Melanocyte of skin (primary cell): ENCODE measurements at places on chromosomes 2 and 18. TPM values are rescaled to one million over a fixed set of nuclear protein-coding genes. Genes with fewer than 3 reads are reported as not detected.

The HAAO gene
- total RNA-seq, result 0.69 and 0.73 TPM in 2 replicates

The IL1F10 gene
- total RNA-seq, result not detected in 2 replicates

The SP100 gene
- total RNA-seq, result 251 and 269 TPM in 2 replicates

The GREB1 gene
- 78.1 and 97.0 TPM in 2 replicates for total RNA-seq

The POTEJ gene
- not detected in 2 replicates for total RNA-seq

The SLC4A1AP gene
- total RNA-seq, result 33.0 and 34.2 TPM in 2 replicates

The UPP2 gene
- total RNA-seq, result not detected in 2 replicates

The MAP2 gene
- total RNA-seq, result 2.1 and 12.0 TPM in 2 replicates

The PLGLB2 gene
- total RNA-seq, result 0.67 and 1.9 TPM in 2 replicates

The GRHL1 gene
- total RNA-seq, result 1.00 and 1.2 TPM in 2 replicates

The KCNG2 gene
- total RNA-seq, result not detected in 2 replicates

The PRADC1 gene
- 13.1 and 16.4 TPM in 2 replicates for total RNA-seq

The DOCK10 gene
- total RNA-seq, result 38.3 and 57.5 TPM in 2 replicates

The MC4R gene
- total RNA-seq, result 0.36 and 0.69 TPM in 2 replicates

The CYTIP gene
- not detected in 2 replicates for total RNA-seq

The SDC1 gene
- 5.8 and 6.5 TPM in 2 replicates for total RNA-seq

The SULT6B1 gene
- not detected in 2 replicates for total RNA-seq

The ACTG2 gene
- 1.2 and 4.7 TPM in 2 replicates for total RNA-seq

The MAPK4 gene
- 9.5 and 16.5 TPM in 2 replicates for total RNA-seq

The SFXN5 gene
- total RNA-seq, result 10.0 and 16.7 TPM in 2 replicates

The EVX2 gene
- total RNA-seq, result not detected in 2 replicates

The DHRS9 gene
- not detected in 2 replicates for total RNA-seq

The PCARE gene
- under 0.01 TPM in 1 of 2 replicates, not detected in the other for total RNA-seq

The NYAP2 gene
- not detected in 2 replicates for total RNA-seq

The KDSR gene
- 40.3 and 41.8 TPM in 2 replicates for total RNA-seq

The ANKRD30B gene
- 3.1 and 8.0 TPM in 2 replicates for total RNA-seq

The ATP6V1C2 gene
- under 0.01 and 0.46 TPM in 2 replicates for total RNA-seq

The STRN gene
- total RNA-seq, result 15.0 and 20.7 TPM in 2 replicates

The ST6GAL2 gene
- total RNA-seq, result not detected in 2 replicates

The SLC23A3 gene
- 1.1 and 1.4 TPM in 2 replicates for total RNA-seq

The PMS1 gene
- total RNA-seq, result 17.0 and 33.6 TPM in 2 replicates

The CYP27C1 gene
- total RNA-seq, result under 0.01 and 0.33 TPM in 2 replicates

The UGT1A10 gene
- total RNA-seq, result not detected in 2 replicates

The ABCG5 gene
- total RNA-seq, result not detected in 2 replicates

The ACKR3 gene
- total RNA-seq, result not detected in 2 replicates

The LIPG gene
- 0.67 and 0.77 TPM in 2 replicates for total RNA-seq

The TNFRSF11A gene
- total RNA-seq, result 0.34 and 0.73 TPM in 2 replicates
